Upper lobe of left lung (tissue), 6 donors: ENCODE measurements at places on chromosomes 13 and 19. TPM values are rescaled to one million over a fixed set of nuclear protein-coding genes. Genes with fewer than 3 reads are reported as not detected.

The ZNF221 gene
- 1.4 TPM for total RNA-seq

The CAMSAP3 gene
- total RNA-seq = 22.9 TPM

The IFI30 gene
- total RNA-seq = 254 TPM

The GJB6 gene
- total RNA-seq = not detected
